Muscle of arm (tissue), 14 donors: ENCODE measurements at places on chromosomes 2 and 18. TPM values are rescaled to one million over a fixed set of nuclear protein-coding genes. Genes with fewer than 3 reads are reported as not detected.
A peak's percentile ranks its signal among the peaks of the same experiment; 100 is the strongest.

KLHL41 gene
- polyA plus RNA-seq, result 4,032 TPM

QPCT gene
- polyA plus RNA-seq, result 9.5 TPM

PLB1 gene
- polyA plus RNA-seq, result 10.3 TPM

NPC1 gene
- polyA plus RNA-seq, result 31.4 TPM

CCDC148 gene
- polyA plus RNA-seq, result 0.26 TPM

SLC5A7 gene
- 0.20 TPM for polyA plus RNA-seq

REG3G gene
- not detected for polyA plus RNA-seq

GULP1 gene
- polyA plus RNA-seq, result 31.0 TPM

SLC23A3 gene
- 0.84 TPM for polyA plus RNA-seq

- no peak for DNase-seq
Measured at GRCh38 chr2:203751685-203752271, 45.3 kb downstream of the CD28 start.

DNA sequence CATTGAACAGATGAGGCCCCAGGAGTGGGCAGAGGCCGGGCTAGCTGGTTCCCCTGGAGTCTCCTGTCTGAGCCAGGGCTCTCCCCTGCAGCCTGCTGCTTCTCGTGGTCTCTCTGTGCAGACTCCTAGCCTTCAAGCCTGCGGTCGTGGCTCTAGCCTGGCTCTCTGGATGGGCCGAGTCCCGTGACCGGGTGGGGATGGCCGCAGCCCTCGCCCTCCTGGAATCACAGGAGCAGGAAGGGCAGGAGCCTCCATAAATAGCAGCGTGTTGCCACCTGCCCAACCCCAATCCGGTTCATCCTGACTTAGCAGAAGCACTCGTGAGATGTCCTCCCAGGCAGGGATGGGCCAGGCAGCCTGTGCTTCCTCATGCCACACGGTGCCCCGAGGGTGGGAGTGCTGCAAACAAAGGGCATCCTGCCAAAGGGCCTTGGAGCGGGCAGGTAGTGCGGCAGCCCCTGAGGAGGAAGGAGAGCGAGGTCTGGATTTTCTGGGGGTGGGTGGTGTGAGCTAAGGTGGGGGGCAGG lies 43.9 kb downstream of the FOSL2 start:
- no peak for DNase-seq

DNA sequence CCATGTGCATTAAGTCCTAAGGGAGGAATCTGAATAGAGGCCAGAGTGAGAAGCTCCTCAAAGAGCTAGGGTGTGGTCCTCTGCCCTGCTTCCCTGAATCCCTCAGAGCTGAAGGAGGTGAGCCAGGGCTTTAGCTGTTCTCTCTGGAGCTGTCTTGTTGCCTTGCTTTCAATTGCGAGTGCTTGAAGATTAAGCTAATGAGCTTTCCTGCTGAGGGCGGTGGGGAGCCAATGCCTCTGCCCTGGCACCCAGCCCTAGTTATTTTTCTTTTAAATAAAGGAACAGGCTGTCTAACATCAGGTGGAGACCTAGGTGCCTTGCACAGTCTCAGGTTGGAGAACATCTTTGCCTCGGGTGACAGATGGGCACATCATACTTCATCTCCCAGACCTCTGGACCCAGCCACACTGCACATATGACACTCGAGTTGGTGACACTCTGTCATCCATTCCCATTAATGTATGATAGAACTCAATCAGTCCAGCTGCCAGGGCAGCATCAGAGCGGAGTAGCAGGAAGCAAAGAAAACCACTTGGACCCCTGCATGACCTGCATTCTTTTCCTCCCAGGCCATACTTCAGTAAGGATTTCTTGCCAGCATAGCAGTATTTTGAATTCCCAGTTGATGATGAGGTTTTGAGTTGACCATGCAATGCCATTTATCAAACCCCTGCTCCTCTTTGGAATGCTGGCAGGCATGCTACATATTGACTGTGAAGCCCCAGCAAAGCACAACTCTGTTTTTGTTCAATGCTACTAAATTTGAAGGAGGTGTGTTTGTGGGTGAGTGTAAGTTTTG lies 292.7 kb downstream of the RNF144A start:
- no peak for DNase-seq

- DNase-seq, result no peak
Measured at GRCh38 chr2:202335791-202336467, 40.2 kb upstream of the BMPR2 start.

DNA sequence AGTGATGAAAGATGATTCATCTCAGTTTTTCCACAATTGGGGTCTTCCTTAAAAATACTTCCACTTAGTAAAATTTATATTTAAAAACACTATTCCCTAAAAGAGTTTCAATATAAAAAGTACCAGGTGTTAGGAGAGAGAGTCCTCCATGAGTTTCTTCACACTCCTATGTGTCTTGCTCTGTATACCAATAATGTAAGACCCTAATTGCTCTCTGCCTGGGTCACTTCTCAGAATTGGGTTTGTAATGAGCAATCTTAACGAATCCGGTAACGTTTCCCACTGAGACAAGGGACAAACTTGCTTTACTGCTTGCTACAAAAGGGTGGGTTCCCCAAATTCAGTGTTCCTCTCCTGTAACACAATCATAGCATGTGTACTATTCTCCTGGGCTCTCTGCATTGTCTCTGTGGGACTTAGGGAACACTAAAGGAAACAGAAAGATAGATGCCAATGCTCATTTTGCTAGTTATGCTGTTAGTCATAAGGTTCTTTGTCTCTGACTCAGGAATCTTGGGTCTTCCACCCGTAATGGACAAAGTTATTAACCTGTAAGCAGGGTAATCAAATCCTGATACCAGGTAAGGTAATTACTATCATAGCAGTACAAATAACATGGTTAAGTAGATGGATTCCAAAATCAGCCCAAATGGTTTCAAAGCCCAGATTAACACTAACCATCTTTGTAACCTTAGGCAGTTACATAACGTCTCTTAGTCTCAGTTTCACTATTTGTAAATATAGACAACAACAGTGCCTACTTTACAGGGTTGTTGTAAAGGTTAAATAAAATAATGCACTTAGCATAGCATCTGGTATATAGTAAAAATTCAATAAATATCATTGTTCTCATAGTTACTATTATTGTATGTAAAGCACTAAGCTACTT lies 46.3 kb downstream of the ITSN2 start:
- DNase-seq, result no peak

GRCh38 chr2:123532994-123533393 lies 492.1 kb upstream of the CNTNAP5 start:
- DNase-seq, result peak; percentile 29

DNA sequence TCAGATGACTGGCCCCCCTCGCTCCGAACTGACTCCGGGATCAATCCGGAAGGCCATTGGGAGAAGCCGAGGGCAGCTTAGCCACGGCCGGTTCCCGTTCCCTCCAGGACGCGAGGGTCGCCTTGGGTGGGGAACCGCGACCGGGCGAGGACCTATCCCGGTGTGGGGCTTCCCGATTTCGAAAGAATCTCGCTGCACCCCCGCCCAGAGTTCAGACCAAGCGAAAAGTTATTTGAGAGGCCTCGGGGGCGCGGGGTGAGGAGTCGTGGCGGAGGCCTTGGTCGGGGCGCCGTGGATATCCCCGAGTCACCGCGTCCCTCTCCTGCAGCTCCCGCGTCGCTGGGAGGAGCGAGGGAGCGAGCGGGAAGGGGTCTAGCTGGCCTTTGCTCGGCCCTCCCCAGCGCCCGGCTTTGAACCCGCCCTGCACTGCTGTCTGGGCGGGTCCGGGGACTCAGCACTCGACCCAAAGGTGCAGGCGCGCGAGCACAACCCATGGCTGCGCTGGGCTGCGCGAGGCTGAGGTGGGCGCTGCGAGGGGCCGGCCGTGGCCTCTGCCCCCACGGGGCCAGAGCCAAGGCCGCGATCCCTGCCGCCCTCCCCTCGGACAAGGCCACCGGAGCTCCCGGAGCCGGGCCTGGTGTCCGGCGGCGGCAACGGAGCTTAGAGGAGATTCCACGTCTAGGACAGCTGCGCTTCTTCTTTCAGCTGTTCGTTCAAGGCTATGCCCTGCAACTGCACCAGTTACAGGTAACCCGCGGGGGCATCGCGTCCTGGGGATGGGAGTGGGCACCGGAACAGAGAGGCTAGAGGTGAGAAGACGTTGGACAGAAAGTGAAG lies at the start of gene CYP27A1:
TSS of gene CYP27A1 (plus strand) at position 457 of the 837 bp plus-strand sequence. CDS start at position 493, 36 bp downstream.
- peak; percentile 62 for DNase-seq

DNA sequence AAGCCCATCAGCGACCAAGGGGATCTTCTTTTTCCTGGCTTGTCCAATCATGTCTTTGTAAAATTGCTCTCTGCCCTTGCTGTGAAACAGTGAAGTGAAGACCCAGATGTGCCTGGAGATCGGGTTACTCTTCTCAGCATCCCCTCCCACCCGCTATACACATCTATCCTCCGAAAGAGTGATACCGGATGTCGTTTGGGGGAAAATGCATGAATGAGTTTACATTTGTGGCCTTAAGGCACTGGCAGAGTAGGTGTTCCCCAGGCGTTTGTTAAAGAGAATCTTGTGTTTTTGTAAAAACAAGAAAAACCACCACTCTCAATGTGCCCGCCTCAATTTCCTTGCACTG lies 528.3 kb downstream of the CMPK2 start:
- DNase-seq, result no peak

DNA sequence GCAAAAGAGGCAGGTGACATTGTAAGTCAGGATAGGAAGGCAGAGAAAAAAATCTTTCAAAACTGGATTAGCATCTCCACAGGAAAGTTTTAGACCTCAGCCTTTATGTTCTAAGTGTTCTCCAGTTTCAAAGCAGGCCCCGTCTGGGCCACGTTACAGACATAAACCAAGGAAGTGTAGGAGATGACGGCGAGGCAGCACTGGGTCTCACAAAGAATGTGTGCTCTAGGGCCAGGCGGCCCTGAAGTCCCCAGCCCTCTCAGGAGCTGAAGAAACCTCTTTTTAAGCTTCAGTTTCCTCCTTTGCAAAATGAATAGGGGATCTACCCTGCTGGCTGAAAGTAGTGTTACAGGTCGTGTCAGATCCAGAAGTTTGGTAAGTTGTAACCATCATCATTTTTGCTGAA lies 81.7 kb downstream of the SPRED2 start:
- DNase-seq, result no peak

DNA sequence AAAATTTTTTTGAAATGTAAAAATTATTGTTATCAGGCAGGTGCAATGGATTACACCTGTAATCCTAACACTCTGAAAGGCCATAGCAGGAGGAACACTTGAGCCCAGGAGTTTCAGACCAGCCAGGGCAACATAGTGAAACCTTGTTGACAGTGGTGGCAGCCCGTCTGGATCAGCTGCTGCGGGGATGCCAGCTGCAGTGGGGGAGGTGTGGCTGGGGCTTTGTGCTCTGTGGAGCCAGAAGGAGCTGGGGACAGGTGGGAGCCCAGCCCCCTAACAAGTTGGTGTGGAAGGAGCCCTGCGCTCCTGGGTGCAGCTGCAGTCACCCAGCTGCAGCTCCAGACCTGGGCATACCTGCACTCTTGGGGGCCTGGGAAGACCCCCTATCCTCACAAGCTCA lies 182.4 kb upstream of the MC4R start:
- no peak for DNase-seq

GRCh38 chr18:25053466-25053865 lies 298.5 kb downstream of the ZNF521 start:
- no peak for DNase-seq

GRCh38 chr2:85421260-85422071 lies 3.0 kb downstream of the SH2D6 start:
- DNase-seq, result no peak
